Activated naive CD4-positive, alpha-beta T cell treated with anti-CD3 and anti-CD28 coated beads for 36 hours (primary cell): ENCODE measurements at places on chromosomes 3 and 15.

DNA sequence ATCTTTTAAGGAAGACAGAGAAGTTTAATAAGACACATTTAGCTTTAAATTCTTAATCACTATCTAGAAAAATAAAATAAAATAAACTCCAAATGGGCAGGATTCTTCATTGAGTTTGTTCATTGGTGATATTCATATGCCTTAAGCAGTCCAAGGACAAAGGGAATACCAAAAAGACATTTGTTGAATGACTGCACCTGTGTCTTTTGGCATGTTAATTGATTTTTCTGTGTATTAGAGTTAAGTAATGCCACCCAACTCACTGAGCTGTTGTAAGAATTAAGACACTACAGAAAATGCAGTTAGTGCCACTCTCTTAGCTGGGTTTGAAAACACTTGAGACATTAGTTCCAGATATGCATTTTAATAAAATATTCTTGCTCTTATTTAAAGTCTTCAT is 683.6 kb upstream of the ROBO1 start:
- DNase-seq = no peak

DNA sequence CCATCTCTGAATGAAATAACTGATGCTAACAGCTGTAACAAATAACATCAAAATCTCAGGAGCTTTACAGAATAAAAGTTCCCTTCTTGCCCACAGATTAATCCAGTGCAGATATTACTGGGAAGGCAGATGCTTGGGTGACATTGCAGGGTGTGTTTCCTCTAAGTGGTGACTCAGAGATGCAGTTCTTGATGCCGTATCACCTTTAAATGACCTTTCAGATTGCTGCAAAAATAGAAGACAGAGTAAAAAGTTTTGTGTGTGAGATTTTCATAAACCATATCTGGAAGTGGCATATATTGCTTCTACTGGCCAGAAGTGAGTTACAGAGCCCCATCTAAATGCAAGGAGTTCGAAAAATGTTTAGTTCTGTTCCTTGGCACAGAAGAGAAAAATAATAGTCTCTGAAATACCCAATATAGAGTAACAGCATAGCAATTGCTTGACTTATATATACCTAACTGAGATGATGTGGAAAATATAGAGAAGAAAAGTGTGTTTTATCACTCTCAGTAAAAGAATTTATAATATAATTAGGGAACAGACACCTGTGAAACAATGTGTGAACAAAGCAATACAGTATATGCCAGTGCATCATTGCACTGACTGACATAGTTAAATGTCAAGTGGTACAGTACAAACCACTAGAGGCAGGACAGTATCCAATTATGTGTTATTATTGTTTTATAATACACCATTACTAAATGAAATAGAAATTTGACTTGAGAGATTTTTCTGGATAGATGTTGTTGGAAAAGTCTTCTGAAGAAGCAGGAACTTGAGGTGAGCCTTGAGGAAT is 430.7 kb upstream of the CBLB start:
- peak; percentile 46 for DNase-seq

DNA sequence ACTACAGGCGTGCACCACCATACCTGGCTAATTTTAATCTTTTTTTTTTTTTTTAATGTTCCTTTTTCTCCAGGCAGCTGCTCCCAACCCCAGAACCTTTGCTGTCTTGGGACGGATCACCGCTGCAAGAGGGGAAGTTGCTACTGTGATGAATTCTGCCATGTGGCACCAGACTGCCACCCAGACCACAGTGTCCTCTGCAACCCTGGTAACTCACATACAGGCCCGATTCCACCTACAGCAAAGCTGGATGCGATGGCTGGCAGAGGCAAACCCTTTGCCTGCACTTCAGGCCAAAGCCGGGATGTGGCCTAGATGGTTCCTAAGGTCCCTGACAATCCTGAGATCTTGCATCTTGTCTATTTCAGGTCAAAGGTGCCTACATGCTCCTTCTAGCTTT is 12.7 kb upstream of the MUC20 start:
- no peak for DNase-seq

DNA sequence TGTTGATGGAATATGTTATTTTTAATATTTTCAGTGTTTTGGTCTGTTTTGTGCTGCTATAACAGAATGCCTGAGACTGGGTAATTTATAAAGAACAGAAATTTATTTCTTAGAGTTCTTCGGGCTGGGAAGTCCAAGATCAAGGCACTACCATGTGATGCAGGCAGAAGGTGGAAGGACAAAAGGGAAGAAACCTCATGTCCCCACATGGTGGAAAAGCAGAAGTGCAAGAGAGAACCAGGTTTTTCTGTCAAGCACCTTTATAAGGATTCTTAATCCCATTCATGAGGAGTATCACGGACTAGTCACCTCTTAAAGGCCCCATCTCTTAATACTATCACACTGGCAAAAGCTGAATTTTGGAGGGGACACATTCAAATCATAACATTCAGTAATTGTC is 57.9 kb upstream of the EPHB3 start:
- no peak for DNase-seq

- DNase-seq = no peak
Measured at GRCh38 chr3:100179692-100180349, 65.5 kb upstream of the FILIP1L start.
